Heart left ventricle (tissue), 16 donors: ENCODE measurements at places on chromosomes 13 and 19. TPM values are rescaled to one million over a fixed set of nuclear protein-coding genes. Genes with fewer than 3 reads are reported as not detected.

Gene PLPPR3
- not detected for total RNA-seq

DNA sequence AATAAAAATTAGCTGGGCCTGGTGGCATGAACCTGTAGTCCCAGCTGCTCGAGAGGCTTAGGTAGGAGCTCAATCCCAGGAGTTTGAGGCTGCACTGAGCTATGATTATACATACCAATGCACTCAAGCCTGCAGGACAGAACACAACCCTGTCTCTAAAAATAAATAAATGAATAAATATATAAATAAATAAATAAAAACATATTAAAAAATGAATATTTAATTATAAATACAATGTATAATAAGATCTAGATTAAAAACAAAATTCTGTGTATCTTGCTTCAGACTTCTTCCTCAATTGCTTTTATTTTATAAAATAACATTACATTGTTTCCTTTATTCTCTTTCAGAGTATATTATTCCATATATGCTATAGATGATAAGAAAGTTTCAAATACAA, 1964.1 kb downstream of the PCDH9 start:
- no peak for DNase-seq

GRCh38 chr19:13492128-13492527, 14.2 kb downstream of the CACNA1A start:
- no peak for DNase-seq

- DNase-seq = no peak
Measured at GRCh38 chr13:50511877-50512341, 331.6 kb downstream of the DLEU7 start.

DNA sequence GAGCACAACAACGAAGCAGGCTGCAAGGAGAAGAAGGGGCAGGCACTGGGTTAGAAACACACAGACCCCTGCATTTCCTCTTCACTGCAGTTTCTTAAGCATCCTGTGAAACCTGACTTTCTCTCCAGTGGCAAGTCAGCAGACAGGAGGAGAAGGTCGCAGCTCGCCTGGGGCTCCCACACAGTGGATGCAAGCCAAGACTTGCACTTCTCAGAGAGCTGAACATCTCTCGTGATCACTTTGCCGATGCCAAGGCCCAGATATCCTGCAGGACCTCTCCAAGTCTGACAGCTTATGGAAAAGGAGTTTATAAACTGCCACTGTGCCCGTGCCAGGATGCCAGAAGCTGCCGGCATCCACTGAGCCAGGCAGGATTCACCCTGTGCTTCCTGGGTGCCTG, 18.4 kb downstream of the TMEM272 start:
- DNase-seq = peak; percentile 67

Gene CIC
- total RNA-seq = 35.8 TPM

- no peak for DNase-seq
Measured at GRCh38 chr13:105579821-105580710, 955.4 kb downstream of the EFNB2 start.

DNA sequence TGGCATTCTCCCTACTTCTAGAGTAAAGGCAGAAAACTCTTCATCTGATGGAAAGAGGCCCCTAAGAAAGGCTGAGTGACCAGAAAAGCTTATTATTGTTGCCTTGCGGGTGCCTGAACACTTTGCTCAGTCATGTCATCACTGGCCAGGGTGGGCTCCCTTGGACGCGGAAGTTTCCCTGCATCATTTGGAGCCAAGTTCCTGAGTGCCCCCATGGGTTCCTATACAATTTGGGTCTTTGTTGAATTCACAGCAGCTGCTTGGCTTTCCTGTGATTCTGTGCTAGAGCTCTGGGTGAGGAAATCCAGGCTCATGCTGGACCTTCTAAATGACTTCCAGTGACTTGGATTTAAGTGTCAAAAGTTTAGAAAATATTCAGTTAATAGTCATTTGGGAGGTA, 232.9 kb downstream of the LHFPL6 start:
- no peak for DNase-seq

GRCh38 chr19:1445185-1445931, 4.6 kb upstream of the APC2 start:
- peak; percentile 61 for DNase-seq

DNA sequence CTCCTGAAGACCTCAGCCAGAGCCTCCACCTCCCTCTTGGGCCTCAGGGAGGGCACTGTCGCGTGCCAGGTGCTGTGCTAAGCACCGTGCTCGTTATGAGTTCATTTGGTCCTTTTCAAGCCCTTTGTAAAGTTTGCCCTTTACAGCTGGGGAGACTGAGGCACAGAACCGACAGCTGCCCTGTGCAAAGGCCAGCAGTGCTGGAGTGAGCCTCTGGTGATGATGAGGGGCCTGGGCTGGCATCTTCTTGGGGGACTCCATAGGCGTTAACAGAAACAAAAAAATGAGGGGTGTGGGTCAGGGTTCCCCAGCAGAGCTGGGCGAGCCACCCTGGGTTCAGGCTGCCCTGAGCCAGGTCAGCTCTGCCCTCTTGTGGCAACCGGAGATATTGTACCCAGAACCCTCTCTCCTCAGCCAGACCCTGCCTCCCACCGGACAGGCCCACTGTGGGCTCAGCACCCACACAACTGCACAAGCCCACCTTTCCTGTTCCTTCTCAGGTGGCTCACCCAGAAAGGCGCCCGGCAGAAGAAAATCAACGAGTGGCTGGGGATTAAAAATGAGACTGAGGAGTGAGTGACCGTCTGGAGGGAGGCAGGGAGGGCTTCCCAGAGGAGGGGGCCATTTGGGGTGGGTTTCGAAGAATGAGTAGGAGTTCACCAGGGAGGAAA, 5.5 kb upstream of the IFI30 start:
- DNase-seq = peak; percentile 33
